ENCODE measurements at places on chromosomes 1 and 21.
A peak's percentile ranks its signal among the peaks of the same experiment; 100 is the strongest.

DNA sequence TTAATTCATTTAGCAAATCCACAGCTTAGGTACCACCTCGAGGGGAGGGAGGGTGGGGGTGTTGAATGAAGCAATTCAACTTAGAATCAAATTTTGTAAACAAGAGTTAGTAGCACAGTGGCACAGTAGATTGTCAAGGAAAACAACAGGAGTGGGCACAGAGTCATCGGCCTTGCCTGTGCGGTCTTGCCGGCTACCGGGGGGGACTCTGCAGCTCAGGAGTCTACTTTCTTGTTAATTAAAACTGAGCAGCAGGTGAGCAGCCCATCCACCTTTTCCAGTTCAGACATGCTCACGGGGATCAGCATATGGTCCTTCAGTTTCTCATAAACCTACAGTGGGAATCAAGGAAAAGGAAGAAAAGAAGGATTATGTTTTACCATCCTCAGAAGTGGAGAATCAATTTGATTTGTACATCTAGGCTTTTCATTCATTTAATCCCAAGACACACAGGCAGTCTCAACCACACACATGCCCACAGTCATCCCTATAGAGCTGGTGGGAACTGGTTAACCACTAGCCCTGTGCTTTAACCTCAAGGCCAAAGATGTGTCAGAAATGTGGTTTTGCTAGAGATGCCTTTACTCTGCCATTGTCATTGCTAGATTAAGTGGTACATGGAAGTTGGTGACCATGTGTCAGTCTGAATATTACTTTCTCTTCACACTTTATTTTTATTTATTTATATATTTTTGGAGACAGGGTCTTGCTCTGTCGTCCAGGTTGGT lies 45.0 kb upstream of the BCL10 start:
- no peak for DNase-seq

DNA sequence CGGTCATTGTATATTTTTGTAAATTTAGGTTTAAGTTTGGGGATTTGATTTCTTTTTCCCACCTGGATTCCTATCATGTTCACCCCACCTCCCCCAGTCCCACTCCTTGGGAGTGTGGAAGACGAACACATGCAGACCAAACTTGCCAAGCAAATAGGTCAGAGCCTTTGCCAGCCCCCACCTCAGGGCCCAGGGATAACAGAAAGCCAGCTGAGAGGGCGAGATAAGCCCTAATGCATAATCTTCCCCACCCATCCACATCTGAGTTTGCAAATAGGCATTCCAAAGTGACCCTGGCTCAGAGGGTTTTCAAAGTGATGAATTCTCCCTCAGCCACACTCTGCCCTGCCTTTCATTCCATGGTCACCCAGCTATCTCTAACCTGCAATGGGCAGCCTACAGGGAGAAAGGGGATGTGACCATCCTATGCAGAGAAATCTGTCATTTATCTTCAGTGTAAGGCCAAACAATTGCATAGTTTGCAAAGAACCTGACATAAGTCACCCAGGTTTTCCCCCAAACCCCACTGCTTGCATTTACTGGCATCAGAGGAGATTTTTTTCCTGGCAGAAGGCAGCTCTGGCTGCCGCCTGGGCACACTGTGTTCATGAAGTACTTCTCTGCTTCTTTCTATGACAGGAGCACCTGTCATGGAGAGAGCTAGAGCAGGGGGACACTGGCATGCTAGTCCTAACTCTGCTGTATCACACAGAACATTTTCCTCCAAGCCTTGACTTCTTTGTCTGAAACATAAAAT lies 69.0 kb upstream of the NFIA start:
- DNase-seq: no peak

DNA sequence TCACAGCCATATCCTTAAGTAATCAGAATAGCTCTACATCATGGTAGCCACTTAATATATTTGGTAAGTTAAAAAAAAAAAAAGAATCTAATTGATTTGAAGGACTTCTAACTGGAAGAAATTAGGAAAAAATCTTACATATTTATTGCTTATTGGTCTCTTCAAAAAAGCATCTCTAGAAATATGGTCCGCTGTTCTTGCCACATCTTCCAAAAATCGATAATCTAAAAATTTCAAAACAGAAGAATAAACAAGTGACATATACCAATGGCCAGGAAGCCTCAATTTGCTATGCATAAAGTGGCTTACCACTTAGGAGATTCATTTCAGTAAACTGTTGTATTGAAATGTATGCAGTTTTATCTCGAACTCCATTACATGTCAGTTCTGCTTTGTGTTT lies 2.3 kb downstream of the ZNHIT6 start:
- no peak for DNase-seq

DNA sequence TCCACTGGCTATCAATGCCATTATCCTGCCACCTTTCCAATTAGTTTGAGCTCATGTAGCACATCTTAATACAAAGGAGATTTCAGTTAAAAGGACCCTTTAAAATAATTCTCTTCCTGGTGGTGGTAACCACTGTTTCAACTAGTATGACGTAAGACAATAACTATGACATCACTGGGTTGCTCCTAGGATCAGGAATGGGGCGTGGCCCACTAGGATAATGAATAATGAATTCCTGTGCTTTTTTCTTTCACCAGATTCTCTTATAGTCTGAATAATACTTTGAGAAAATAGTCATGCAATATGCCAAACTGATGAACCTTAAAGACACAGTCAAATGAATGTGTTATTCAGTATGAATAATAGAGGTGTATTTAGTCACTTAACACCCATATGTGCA lies 10.6 kb upstream of the KIFAP3 start:
- no peak for DNase-seq

GRCh38 chr1:180135535-180135934 lies 19.1 kb upstream of the QSOX1 start:
- DNase-seq: no peak

- DNase-seq: no peak
Measured at GRCh38 chr1:205451759-205452164, 4.1 kb downstream of the BLACAT1 start.

- DNase-seq: peak; percentile 84
Measured at GRCh38 chr1:108559215-108560186, at the start of gene EEIG2. EEIG2 (plus strand) TSS chr1:108560100; CDS start chr1:108560429, 329 bp downstream.

GRCh38 chr21:15164678-15165303 lies 100.0 kb upstream of the NRIP1 start:
- no peak for DNase-seq

GRCh38 chr1:32197837-32198236 lies 2.6 kb upstream of the CCDC28B start:
- no peak for DNase-seq

GRCh38 chr1:204198348-204199340 lies 2.4 kb upstream of the KISS1 start:
- DNase-seq: no peak

- no peak for DNase-seq
Measured at GRCh38 chr1:118049981-118050380, 120.4 kb downstream of the WDR3 start.

DNA sequence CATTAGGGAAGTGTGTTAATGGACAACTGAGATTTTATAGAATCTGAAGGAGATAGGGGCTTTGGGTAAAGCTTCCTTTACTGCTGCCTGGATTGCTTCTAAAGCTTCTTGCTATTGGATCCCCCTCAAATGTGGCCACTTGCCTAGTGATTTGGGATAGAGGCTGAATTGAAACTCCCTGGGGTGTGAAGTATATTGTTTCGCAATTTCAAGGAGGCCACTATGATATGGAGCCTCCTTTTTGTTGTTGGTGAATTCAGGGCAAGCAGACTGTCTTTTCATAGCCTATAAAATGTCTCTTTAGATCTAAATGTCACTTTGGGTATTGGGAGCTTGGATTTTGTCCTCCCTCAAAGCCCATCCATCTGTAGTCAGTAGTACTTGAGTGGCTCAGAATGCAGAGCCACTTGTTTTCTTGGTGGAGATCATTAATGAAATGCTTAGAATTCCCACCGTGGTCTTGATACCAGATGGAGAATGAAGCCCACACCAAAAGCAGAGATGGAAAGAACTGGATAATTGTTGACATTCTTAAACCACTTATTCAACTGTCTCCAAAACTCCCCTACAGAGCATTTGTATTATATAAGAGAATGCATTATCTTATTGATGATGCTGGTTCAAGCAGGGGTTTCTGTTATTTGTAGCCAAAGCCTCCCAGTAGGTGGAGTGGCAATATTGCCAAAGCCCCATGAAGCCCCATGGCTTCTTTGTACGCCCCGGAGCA lies 144.3 kb upstream of the KCNE2 start:
- no peak for DNase-seq

- DNase-seq: no peak
Measured at GRCh38 chr1:181676269-181676668, 193.0 kb downstream of the CACNA1E start.

DNA sequence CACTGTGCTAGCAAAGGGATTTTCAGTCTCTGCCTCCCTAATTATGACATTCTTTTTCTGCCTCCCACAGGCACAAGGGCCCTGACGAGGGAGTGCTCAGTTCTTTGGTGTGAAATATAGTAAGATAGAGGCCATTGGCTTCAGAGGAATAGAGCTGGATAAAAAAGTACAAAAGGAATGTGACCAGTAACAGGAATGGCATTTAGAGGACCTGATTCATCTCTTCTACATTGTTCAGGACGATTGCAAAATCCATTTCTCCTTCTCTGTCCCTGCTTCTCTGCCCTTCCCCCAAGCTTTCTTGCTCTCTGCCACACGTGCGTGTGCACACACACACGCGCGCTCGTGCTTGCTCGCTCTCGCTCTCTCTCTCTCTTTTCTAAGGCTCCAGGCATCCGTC lies 668.2 kb downstream of the KIF26B start:
- no peak for DNase-seq

DNA sequence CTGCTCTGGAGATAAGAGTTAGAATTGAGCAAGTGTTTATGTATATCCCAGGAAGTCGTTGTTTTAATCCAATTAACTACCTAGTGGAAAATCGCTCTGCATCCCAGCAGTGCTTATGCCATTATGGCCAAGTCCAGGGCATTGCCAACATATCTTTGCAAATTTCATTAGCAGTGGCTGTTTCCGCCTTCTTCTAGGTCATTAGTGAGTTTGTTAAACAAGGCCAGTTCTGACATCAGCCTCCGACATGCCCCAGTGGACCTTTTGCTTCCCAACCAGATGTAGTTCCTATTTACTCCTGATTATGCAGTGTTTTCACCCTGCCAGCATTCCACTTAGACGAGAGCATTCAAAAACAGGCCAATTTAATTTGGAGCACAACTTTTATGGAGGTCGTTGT lies 106.8 kb upstream of the FAM78B start:
- DNase-seq: no peak

DNA sequence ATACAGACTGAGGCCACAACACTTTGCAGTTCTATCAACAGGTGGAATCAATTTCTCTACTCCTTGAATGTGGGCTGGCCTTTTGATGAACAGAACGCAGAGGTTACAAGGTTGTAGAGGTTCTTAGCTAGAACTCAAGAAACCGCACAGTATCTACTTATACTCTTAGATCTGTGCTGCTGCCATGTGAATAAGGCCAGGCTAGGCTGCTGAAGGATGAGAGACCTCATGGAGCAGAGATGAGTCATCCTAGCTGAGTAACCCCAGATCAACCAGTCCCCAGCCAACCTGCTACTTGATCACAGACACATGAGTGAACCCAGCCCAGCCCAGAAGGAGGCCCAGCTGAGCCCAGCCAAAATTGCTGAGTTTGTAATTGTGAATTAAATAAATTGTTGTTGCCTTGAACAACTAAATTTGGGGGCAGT lies 35.3 kb upstream of the BCAR3 start:
- no peak for DNase-seq

- no peak for DNase-seq
Measured at GRCh38 chr1:23444596-23445390, 20.2 kb upstream of the TCEA3 start.

- DNase-seq: no peak
Measured at GRCh38 chr1:25442178-25442577, 11.5 kb downstream of the MACO1 start.

- DNase-seq: no peak
Measured at GRCh38 chr1:47235806-47236205, 3.8 kb upstream of the TAL1 start.

- DNase-seq: no peak
Measured at GRCh38 chr1:65971547-65971946, 178.9 kb downstream of the PDE4B start.

- no peak for DNase-seq
Measured at GRCh38 chr1:86499987-86500593, 31.4 kb downstream of the CLCA1 start.

GRCh38 chr1:164971921-164972415 lies 384.5 kb downstream of the LMX1A start:
- no peak for DNase-seq

GRCh38 chr1:201255479-201256362 lies 27.6 kb upstream of the PKP1 start:
- DNase-seq: no peak

DNA sequence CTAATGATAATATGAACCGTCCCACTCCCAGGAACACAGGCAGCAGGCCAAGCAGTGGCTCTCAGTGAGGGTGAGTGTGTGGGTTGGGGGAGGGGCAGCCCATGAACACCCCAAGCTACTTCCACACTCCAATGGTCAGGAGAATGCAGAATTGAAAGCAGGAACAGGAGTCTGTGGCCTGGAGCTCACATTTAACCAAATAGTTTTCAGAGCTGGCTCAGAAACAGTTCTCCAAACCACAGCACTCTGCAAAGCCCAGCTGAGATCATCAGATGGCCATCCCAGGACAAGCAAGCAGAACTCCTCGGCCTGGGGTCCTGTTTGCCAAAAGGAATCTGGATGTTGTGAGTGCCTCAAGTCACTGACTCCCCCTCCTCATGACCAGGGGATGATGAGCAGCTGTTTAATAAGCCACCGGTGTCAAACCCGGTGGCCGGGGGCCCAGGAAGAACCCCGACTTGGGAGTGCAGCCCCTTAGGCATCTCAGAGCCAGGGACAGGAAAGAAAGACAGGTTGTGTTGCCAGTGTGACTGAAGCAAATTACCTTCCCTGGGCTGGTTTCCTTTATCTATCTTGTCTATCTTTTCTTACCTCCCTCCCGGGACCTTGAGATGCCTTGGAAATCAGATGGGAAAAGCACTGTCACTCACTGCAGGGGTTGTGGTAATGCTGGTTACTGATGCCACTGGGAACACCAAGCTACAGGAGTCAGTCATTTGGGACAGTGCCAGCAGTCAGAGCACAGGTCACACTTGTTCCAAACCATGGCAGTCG lies 20.4 kb downstream of the DEGS1 start:
- no peak for DNase-seq

GRCh38 chr1:237179503-237179902 lies 137.5 kb downstream of the RYR2 start:
- DNase-seq: no peak

DNA sequence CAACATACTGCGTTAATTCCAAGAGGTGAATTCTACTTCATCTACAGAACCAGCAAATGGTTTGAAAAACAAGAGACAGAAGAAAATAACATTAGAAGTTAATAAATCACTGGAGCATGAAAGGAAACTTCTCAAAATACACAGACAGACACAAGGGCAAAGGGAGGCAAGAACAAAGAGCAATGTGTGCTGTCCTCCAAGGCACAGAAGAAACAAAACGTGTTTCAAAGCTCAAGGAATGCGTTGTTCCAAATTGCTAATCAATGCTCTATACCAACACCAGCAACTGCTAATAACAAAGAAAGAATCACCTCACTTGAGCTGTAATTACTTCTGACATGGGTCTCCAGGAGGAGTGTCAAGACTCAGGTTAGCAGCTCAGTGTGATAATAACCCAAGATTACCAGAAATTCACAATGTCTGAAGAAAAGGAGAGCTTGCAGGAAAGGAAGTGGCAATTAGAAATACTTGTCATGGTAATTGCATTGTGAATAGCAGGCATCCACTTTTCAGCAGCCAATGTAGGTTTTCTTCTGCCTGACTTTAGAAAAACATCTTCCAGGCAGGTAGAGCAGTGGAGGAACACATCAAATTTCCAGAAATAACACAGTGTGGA lies 175.4 kb downstream of the SEC16B start:
- DNase-seq: no peak

- DNase-seq: no peak
Measured at GRCh38 chr1:25765923-25766589, 33.9 kb upstream of the SELENON start.

All from activated T-cell treated with anti-CD3 and anti-CD28 coated beads for 1 hour (primary cell).